ENCODE measurements at places on chromosomes 4 and X.
A peak's percentile ranks its signal among the peaks of the same experiment; 100 is the strongest.

GRCh38 chrX:72030431-72030830, 101.3 kb downstream of the RTL5 start:
- DNase-seq = no peak

- DNase-seq = no peak
These were observed 647.0 kb upstream of the PCDH10 start for GRCh38 chr4:132502096-132502552.

DNA sequence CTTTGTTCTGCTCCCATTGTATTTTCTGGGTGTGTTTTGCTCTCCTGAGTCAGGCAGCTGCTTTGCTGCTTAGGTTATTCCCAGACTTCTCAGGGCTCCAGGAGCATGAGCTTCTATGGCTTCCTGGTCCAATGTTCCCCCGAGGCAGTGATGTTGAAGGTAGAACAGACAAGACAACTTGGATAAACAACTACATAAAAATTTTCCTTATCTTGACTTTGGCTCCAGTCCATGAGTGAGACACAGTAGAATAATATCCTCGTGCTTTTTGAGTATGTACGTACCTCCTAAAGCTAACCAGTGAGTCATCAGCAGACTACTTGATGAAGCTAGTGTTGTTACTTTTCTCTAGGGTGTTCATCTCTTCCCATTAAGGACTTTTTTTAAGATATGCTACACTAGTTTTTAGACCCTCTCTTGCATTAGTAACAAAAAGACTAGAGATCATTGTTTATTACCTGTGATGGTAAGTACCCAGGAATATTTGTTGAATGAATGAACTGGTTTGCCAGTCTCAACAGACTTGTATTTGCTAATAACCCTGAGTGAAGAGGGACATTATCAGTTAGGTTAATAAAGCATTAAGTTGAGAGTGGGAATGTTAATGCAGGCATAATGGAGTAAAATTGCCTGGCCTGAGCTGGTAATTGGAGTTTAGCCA, 131.9 kb downstream of the FHIP1A start:
- DNase-seq = no peak

GRCh38 chr4:7514789-7515188, 80.1 kb upstream of the PSAPL1 start:
- no peak for DNase-seq

- no peak for DNase-seq
These were observed 81.6 kb downstream of the GATB start for GRCh38 chr4:151679231-151679630.

DNA sequence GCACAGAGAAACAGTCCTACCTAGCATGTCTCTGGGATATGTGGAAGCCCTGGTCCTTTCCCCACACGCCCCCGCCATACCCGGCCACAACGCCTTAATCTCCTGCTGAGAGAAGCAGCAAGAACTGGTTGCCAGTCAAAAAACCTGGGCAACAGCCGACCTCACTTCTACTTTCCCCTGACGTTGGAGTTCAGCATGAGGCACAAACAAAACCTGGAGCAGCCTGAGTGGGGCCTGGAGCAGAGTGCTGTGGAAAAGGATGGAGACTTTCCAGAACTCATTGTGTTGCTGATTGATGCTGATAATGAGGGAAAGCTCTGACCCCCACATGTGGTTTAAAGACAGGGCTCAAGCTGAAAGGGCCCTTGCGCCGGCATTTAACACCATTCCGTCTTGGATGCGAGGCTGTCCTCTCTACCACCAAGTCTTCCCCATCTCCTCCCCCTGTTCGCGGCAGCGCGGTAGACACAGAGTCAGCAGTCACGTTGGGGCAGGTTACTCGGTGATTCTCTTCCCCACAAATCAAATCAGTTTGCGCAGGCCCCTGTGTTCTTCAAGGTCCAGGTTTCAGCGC, 666 bp downstream of the CCDC158 start:
- DNase-seq = peak; percentile 32

GRCh38 chr4:10599574-10599973, 85.0 kb downstream of the CLNK start:
- DNase-seq = no peak

DNA sequence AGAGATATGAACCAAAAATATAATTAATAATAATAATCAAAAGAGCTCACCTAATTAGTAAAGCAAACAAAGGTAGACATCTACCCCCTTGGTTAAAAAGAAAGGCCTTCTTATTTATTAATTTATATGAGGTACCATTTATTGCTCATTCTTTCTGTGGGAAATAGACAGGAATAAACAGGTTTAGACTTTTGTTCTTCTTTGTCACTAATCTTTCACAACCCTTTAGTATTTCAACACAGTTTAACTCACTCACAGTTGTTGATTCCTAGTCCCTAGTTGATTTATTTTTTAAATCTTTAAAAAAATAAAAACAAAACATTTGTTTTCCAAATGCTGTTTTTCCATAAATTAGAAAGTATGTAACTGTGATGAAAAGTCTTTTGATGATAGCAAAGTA, 5.6 kb downstream of the PPARGC1A start:
- no peak for DNase-seq

GRCh38 chr4:79723507-79723906, 315.5 kb upstream of the GK2 start:
- DNase-seq = no peak

DNA sequence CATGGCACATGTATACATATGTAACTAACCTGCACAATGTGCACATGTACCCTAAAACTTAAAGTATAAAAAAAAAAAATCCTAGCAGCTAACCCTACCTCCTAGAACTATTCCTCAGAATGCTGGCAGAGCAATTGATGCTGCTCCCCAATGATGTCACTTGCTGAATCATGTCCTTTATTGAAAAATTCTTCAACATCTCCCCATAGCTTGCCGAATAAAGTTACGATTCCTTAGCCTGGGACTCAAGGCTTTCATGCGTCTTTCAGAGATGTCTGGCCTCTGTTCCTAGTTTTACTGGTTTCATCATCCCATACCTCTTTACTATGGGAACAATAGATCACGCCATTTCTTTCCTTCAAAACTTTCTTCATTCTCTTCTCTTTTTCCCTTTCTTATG, 174.7 kb upstream of the FAT1 start:
- DNase-seq = no peak
